ENCODE measurements at places on chromosomes 13 and 19. TPM values are rescaled to one million over a fixed set of nuclear protein-coding genes. Genes with fewer than 3 reads are reported as not detected.

The SYNGR4 gene
- total RNA-seq, result not detected

The PROZ gene
- not detected for total RNA-seq

The A1BG gene
- 3.9 TPM for total RNA-seq

DNA sequence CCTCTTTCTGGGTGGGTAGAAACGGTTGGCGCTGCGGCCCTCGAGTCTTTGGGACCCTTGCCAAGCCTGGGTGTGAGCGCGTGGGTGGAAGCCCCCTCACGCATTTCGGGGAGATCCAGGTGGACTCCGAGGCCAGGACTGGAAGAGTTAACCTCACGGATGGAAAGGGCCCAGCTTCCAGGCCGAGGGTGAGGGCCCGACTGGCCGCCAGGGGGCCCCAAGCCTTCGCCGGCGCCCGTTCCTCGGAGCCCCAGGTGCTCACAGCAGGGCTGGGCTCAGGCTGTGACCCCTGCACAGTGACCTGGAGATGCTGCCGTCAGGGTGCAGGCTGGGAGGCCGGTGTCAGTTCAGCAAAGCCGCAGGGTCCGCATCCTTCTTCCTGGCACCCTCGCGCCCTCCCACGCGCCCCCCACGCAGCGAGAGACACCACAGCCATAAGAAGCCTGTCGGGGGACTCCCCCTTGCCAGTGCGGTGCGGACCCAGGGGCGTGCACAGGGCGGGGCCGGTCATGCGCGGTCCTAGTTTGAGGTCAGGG lies 34.2 kb upstream of the TMEM255B start:
- DNase-seq, result peak; percentile 87

DNA sequence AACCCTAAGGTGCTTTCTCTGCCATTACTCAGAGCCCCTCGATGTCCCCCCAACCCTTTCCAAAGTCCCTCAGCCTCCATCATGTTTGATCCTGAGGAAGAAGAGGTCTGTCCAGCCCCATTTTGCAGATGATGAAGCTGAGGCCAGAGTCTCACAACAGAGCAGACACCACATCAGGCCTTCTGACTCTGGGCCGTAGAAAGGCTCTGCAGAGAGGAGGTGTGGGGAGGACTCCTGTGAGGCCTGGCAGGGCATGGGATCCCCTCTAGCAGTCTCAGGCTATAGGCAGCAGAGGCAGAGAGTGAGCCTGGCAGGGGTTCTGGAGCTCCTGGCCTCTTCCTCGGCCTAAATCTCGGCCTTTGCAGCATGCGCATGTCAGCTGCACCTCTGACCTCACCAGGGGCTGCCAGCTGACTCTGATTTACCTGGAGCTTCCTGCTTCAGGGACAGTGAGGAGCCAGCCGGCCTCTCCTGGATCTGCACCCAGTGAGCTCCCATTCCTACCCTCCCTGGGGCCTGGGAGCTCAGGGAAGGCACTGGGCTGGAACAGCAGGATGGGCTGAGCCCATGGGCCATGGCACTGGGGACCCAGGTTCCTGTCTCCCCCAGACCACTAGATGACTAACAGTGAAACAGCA lies 41.7 kb upstream of the VSTM2B start:
- peak; percentile 7 for DNase-seq

GRCh38 chr13:74886502-74886901 lies 595.5 kb downstream of the TBC1D4 start:
- DNase-seq, result no peak

- no peak for DNase-seq
Measured at GRCh38 chr19:10557603-10558197, 8.1 kb downstream of the KRI1 start.

GRCh38 chr19:44810234-44811121 lies 1.6 kb downstream of the BCAM start:
- DNase-seq, result no peak

GRCh38 chr13:71118779-71119364 lies 748.1 kb downstream of the DACH1 start:
- DNase-seq, result no peak

DNA sequence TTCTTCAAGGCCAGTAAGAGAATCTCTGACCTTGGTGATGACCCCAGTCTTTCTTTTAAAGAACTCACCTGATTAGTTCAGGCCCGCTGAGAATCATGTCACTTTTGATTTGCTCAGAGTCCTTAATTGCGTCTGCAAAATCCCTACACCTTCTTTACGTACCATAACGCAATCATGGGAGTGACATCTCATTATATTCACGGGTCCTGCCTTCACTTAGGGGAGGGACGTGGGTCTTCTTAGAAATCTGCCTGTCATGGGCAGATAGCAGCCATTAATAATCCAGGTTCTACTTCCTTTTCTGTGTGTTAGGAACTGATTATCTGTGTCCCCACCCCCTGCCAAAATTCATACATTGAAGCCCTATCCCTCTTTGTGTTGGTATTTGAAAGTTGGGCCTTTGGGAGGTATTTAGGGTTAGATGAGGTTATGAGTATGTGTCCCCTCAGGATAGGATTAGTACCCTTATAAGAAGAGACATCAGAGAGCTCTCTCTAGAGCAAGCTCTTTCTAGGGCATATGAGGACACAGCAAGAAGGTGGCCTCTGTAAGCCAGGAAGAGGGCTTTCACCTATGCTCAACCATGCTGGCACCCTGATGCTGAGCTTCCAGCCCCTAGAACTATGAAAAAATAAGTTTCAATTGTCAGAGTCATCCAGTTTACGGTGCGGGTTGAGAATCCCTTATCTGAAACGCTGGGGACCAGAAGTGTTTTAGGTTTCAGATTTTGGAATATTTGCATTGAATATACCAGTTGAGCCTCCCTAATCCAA lies 9.9 kb downstream of the TPP2 start:
- no peak for DNase-seq

Measured in Right ventricle myocardium inferior (tissue), 1 donor.